Stimulated activated CD4-positive, alpha-beta T cell treated with anti-CD3 and anti-CD28 coated beads, Interleukin-12 subunit alpha, Interleukin-12 subunit beta, amount 100 ng/mL, for 24 hours (primary cell): ENCODE measurements at places on chromosomes 4 and X.

GRCh38 chrX:18855919-18856644 lies 127.8 kb downstream of the PHKA2 start:
- DNase-seq, result no peak

- DNase-seq, result no peak
Measured at GRCh38 chrX:1384658-1385252, 7.2 kb downstream of the SLC25A6 start.

DNA sequence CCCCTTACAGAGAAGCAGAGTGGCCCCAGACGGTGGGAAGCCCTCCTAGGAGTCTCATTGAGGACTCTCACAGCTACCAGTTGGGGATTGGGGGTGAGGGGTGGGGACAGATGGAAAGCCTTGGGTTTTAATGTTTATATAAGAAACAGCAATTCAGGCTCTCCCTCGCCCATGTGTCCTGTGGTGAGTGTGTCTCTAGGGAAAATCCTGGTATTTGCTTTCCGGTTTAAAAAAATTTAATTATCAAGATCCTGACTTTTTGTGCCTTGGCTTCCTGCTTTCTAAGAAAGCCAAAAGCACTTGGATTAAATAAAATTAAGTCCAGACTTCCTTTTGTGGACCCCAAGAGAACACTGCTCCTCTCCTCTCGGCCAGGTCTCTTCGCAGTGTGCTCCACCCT lies 93.8 kb downstream of the SOWAHB start:
- DNase-seq, result no peak

- peak; percentile 55 for DNase-seq
Measured at GRCh38 chrX:48957477-48957826, at the start of gene OTUD5. TSS of gene OTUD5 (minus strand) at chrX:48957607. CDS start at chrX:48957570, 37 bp downstream.

DNA sequence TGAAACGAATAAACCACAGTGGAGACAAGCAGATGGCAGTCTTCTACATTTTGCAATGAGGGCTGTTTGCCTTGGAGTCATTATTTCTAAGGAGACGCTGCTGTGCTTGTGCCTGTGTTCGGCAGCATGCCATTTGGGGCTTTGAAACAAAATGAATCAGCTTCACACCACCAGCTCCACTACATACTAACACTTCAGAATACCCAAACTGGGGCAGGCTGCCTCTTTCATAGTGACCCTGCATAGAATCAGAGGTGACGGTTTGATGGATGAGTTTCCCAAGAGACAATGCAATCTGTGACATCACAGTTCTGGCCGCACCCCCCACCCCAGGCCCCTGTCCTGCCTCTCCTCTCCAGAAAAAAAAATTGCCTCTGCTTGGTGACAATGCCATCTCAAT lies 57.1 kb upstream of the MID1 start:
- DNase-seq, result no peak

DNA sequence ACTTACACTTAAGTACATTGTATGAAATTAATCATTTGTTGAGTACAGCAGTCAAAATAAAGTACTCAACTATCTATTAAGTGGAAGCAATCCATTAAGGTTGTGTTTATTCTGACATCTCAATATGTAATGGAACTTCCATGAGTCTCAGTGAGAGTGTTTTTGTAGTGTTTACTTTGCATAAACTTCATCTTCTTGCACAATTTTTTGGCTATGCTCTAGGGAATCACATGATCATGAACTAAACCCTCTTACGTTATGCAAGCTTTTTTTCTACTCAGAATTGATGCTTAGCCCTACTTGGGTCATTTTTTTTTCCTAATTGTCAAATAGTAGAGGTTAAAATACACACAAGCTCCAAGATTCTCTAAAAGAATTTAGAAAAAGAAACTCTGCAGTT lies 21.1 kb upstream of the PIGA start:
- DNase-seq, result no peak

GRCh38 chrX:148133105-148133725 lies 152.1 kb downstream of the FMR1NB start:
- no peak for DNase-seq

DNA sequence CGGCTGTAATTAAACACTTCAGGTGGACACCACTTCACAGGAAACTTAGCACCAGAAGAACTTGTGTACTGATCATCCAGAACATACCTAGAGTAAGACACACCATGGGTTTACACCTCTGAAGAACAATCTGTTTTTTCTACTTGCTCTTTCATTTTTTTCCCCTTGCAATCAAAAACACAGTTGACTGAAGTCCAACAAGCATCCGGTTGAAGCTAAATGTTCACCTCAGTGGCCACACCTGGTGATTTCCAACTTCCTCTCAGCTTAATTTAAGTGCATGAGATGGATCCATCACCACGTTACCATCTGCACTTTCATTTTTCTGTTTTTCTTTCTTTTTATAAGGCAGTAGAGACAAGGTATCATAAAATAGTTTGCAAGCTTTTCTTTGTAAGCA lies 4.9 kb upstream of the TXK start:
- DNase-seq, result no peak

DNA sequence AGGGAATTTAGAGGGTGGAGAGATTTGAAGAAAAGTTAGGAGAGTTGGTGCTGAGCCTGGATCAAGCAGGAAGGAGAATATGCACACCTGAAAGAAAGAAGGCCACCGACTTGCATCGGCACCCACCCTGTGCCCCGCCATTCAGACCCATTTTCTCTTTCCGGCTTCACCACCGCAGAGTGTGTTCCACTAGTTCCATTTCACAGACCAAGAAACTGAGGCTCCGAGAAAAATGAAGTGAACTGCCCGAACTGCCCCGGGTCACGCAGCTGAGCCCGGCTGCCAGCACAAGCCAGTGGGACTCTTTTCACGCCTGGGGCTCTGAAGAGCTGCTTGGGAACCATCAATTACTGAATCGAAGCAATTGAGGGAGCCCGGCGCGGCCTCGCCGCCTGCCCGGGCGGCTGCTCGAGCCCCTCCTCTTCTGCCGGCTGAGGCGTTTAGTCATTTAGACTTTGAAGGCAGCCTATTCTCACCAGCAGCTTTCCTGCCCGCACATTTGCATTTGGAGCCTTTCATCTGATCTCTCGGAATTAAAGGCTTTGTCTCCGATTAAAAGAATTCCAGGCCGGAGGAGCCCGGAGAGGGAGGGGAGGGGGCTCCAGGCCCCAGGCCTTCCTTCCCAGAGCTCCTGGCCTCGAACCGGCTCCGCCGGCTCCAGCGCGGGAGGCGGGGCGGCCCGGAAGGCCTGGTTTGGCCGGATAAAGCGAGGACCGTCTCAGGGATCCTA lies 140.2 kb upstream of the PJA1 start:
- DNase-seq, result no peak

- DNase-seq, result no peak
Measured at GRCh38 chr4:74018771-74019170, 19.7 kb downstream of the CXCL3 start.

GRCh38 chrX:55867181-55867651 lies 149.7 kb downstream of the RRAGB start:
- no peak for DNase-seq

DNA sequence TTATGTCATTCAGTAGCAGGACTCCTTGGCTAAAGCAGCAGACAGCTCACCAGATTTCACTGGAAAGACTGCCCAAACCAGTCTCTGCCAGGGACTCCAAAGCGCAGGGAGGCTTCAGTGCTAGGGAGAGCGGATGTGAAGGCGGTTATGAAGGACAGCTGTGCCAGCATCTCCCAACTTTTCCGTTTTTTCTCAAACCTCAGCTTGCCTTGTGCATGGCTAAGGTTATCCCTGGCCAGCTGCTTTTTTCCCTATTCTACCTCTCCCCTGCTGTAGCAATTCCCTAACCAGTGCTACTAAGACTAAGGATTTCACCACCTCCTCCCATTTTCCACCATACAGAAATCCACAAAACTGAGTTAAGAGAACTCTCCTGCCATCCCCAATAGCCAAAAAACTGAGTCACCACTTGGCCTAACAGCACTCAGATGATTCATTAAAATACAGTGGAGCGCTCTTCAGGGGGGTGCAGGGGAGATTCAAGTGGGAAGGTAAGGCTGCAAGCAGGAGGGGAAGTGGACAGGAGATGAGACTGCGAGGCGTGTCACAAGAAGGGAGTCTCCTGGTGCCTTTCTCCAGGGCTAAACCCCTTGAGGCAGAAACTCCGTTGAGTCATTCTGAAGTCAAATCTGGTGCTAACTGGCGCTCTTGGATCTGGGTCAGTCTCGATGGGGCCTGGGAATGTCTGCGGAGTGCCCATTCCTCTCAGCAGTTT lies 90.7 kb downstream of the PALLD start:
- no peak for DNase-seq

DNA sequence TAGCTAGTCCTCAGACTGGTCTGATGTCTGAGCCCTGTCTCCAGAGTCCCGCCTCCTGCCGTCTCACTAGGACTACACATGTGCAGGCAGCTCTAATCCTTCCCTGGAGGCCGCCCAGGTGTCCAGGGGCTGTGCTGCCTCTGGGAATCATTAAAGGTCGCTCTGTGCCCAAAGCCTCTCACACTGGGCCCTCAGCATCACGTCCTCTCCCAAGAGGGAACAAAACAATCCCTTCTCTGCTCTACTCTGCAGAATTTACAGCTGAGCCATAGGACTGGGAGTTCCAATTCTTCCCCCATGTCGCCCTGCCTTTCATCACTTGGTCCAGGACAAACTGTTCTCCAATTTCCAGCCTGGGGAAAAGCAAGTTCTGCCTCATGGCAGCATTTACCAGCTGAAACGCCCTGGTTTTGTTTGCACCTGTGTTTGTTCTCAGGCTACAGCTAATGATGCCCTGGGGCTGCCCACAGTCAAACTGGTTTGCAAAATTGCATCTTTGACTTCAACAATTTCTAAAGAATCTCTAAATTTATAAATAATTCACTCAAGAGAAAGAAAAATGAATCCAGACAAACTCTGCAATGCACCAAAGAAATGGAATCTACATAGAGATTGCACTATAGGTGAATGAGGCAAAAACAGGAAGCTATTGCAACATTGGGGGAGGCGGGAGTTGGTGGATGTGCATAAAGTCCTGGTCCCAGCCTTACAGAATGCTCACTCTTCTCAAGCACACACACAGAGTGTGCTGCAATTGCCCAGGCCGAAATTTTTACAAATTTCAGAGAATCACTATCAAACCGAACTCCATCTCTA lies 7.2 kb upstream of the MRFAP1 start:
- DNase-seq, result no peak

DNA sequence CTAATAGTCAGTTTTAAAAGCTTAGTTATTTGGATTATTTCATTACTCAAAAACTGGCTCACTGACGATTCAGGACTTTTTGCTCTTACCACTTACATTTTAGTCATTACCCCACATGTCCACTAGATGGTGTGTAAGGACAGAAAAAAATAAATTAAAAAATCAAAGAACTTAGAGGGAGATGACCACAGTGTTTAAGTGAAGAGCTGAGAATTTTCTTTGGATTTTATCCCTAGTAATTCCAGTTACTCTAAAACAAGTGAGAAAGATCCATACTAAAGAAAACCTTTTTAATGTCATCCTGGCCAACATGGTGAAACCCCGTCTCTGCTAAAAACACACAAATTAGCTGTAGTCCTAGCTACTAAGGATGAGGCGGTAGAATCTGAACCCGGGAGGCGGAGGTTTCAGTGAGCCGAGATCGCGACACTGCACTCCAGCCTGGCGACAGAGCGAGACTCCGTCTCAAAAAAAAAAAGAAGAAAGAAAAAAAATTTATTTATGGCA lies 26.4 kb upstream of the TMPRSS11B start:
- DNase-seq, result no peak

DNA sequence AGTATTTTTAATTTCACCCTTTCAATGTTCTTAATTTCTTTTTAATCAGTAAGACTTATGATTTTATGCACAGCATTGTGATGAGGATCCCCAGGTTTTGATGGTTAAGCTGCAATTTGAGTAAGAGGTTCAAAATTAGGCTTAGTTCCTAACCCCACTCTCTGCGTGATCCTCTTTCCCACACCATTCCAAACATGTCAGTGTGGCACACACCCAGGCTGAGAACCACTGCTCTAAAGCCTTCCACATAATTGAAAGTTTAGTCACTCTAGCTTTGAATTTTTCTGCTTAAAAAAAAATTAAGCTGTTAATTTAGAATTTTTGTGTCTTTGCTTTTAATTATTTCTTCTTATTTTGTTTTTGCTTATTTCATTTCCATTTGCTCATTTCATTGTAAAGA lies 68.8 kb upstream of the SLC7A11 start:
- no peak for DNase-seq

DNA sequence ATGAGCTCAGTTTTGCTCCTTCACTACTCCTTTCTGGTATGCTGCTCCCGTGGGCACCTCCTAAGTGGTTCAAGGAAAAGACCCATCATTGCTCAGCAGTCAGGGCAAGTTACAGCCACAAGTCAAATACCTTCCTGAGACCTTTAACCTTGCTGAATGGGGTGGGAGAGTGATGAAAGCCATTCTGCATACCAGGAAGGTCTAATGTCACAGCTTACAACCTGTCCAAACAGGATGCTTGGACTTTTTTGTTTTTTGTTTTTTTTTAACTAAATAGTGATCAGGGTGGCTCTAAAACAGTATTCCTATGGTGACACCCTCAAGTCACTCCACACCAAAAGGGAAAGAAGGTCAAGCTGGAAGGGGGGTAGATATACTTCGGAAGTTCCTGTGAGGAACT lies 93.1 kb downstream of the GPC3 start:
- no peak for DNase-seq

GRCh38 chr4:131974730-131975129 lies 1174.4 kb upstream of the PCDH10 start:
- DNase-seq, result no peak
